ENCODE measurements at places on chromosomes 6 and 20.

- peak; percentile 61 for DNase-seq
These were observed 18.9 kb downstream of the OR2B2 start for GRCh38 chr6:27893059-27893835.

DNA sequence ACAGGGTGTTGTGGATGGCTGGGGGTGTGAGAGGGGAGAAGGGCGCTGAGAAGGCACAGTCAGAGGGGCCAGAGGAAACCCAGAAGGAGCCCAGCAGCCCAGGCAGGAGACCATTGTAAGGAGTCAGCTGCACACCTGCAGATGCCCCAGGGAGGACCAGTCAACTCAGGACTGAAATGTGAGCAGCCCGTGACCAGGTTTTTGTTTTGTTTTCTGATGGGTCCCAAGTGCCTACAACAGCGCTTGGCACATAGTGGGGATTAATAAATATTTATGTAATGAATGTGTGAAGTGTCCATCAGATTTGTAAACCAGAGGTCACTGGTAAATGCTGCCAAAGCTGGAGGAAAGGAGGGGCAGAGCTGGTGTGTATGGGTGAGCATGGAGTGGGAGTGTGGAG, 30.2 kb downstream of the TRAM2 start:
- no peak for DNase-seq

DNA sequence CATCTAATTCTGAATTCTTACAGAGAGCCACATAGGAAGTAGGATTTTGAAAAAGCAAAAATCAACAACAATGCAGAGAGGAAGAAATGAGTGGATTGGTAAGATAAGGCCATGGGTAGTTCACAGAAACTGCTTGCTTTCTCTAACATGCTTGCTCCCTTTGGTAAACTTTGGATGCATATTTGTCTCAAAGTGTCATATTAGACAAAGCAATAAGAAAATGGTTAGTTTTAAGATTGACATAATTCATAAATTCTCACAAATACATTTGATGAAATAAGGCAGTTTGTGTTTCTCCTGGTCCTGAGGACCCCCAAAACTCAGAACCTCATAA, 31.7 kb downstream of the UTRN start:
- no peak for DNase-seq

- no peak for DNase-seq
These were observed 171.4 kb upstream of the PRSS16 start for GRCh38 chr6:27076116-27076515.

DNA sequence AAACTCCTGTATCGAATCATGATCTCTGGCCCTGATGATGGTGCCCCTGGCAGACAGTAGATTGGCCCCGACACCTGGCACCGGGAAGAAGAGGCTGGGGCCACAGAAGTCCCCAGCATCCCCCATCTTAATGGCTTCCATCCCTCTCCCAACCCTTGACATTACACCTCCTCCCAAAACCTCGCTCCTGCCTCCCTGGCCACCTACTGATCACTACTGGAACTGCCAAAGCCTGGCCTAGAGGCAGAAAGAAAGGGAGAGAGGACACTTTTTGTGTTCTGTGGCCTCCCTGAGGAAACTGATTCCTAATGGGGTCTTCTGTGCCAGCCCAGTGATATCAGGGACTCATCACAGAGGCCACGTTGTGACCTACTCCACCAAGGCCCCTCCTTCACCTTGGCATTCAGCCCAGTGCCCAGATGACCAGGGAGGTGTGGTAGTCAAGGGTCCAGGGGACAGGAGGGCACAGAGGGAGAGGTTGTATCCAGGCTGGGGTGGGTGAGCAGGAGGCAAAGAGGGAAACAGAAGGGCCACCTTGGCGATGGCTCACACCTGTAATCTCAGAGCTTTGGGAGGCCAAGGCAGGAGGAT, 6.1 kb downstream of the C20orf173 start:
- DNase-seq: no peak

DNA sequence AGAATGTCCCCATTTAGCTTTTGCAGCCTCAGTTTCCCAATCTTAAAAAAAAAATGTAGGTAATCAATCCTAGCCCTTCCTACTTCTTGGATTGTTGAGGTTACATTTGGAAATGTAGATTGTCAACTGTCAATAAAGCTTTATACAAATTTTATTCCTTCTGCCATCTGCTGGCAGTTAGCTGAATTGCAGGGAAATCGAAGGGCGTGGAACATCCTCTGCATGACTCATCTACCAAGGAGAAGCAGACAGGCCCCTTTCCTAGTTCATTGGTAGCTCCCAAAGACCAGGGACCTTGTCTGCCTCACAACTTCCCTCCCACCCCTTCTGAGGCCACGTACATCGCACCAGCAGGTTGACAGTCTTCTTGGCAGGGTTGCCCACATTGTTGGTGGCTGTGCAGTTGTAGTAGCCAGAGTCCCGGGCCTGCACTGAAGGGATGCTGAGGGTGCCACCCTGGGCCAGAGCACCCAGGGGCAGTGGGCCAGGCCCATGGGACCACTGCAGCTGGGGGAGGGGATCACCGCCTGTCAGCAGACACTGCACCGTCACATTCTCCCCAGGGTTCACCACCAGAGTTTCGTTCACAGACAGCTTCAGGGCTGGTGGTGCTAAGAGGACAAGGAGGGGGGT, 43.6 kb downstream of the MDGA1 start:
- peak; percentile 13 for DNase-seq

GRCh38 chr6:56459030-56459805, 183.5 kb downstream of the DST start:
- no peak for DNase-seq

DNA sequence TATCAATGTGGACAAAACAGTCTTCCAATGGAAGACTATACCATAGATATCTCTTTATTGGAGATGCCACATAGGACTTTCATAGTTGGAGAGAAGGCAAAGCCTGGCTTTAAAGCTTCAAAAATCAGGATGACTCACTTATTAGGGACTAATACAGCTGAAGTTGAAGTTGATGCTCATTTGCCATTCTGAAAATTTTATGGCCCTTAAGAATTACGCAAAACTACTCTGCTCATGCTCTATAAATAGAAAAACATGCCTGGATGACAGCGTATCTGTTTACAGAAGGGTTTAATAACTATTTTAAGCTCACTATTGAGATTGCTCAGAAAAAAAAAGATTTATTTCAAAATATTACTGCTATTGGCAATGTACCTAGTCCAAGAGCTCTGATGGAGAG, 155.5 kb upstream of the DST start:
- no peak for DNase-seq

- no peak for DNase-seq
These were observed 353.9 kb downstream of the BCKDHB start for GRCh38 chr6:80460257-80460865.

GRCh38 chr6:15504581-15505350, 158.1 kb downstream of the DTNBP1 start:
- DNase-seq: no peak

GRCh38 chr20:26218301-26218700, 521.6 kb upstream of the ZNF337 start:
- DNase-seq: no peak

DNA sequence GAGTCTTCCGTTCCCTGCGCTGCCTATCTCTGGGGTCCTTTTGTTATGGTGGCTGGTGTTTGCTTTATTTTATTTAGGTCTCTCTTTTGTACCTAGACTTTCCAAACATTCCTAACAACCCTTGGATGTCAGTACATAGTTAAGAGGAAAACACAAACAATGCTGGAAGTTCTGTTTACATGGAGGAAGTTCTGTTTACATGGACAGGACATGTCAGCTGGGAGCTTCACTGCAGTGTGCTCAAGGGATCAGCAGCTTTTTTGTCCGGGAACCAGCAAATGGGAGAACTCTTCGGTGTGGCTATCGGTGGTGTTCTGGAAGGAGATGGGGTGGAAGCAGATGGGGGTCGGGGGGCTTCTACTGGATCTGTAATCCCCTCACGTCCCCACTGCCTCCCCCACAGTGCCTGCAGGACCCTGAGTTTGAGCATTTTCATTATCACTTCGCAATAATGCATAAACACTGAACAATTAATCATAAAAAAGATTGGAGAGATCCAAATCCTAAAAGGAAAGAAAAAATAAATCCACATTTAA, 2.7 kb downstream of the SERPINB6 start:
- no peak for DNase-seq

- no peak for DNase-seq
These were observed 75.1 kb upstream of the PTPRK start for GRCh38 chr6:128595544-128595943.

DNA sequence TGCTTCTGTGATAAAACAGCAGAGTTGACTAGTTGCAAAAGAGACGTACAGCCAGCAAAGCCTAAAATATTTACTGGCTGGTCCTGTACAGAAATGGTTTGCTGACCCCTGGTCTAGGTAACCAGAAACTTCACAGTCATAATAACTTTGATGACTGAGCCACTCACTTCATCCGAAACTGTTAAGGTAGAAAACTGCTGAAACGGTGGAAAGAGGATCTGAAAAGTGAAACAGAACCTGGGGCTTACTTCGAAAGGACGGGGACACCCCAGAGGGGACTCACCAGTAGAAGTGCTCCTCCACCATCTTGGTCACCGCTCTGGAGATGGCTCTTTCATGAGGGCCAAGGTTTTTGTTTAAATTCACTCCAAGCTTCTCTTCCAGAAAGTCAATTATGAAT, 16.4 kb downstream of the FAXC start:
- no peak for DNase-seq

GRCh38 chr6:108423982-108424705, 129.3 kb downstream of the AFG1L start:
- DNase-seq: no peak

DNA sequence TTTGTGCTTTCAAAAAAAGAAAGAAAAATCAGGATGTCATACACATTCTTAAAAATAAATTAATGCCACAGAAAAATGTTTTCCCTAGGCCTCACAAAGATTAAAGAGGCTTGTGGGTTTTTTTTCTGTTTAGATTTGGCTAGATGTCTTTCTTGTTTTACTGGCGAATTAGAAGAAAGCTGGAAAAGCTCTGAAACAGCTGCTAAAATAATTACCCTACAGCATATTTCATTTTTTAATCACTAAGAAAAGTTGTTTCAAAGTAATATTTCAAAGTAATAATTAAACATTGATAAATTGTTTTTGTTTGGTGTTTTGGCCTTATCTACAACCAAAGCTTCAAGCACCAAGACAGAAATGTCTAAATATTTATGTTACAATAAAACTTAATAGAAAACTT, 3.7 kb upstream of the ENPP1 start:
- no peak for DNase-seq

DNA sequence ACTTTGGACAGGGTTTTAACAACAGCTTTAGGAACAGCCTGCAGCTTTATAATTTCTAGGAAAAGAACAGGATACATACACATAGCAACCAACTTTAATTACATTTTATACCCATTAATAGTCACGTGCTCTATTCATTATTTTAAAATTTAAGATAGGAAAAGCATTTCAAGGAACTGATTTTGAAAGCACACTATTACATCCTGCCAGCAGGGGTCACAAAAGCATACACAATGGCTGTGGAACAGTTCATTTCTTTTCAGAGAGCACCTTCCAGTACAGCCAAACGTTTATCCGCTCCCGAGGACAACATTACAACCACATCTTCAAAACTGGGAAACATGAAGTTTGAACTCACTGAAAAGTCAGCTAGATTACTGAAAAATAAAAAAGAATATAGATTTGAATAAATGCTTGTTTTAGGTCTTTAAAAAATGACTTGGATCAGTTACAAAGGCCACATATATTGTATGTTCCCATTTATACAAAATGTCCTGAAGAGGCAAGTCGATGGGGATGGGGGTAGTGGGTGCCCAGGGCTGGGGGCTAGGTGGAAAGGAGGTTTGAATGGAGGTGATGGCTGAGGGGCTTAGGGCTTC, 104.6 kb upstream of the EXOC2 start:
- DNase-seq: no peak

DNA sequence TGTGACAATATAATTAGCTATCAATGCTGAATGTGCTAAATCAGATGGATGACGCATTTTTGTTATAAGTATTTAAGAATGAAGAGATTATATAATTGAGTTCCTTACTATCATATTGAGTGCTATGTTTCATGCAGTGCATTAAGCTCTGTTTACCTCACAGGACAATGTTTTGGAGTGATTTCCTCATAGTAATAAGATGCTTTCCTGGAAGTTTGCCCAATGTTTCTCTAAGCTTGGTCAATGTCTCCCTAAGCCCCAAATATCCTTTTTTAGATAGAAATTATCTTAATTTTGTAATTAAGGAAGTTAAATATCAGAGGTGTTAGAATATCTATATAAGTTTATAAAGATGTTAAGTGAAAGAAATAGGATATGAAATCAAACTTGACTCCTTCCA, 489.6 kb downstream of the MMUT start:
- no peak for DNase-seq

GRCh38 chr6:167541544-167541943, 216.7 kb downstream of the TTLL2 start:
- no peak for DNase-seq

DNA sequence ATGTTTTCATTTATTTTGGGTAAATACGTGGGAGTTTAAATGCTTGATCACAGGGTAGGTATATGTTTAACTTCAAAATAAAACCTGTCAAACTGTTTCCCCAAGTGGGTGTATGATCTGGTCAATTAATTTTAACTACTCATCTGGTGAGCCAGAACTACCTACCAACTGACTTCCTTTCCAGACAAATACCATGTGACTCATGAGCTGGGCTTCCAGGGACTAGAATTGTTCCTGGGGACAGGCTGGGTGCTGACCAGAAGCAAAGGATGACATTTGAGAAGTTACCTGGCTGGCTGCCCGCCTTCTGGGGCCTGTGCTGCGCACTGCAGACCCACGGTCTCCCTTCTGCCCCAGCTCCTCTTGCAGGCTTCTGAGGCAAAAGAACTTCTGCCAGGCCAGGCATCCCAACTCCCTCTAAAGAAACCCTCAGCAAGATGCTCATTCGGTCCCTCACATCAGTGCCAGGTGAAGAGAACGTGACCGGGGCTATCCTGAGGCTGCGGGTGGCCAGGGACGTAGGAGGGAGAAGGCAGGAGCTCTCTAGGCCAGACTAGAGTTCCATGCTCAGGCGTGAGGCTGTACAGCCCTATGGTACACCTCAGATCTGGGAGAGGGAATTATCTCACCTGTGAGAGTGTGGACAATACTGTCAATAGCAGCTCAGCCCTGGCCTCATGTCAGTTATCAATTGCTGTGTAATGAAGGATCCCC, 103.6 kb downstream of the JPH2 start:
- no peak for DNase-seq

DNA sequence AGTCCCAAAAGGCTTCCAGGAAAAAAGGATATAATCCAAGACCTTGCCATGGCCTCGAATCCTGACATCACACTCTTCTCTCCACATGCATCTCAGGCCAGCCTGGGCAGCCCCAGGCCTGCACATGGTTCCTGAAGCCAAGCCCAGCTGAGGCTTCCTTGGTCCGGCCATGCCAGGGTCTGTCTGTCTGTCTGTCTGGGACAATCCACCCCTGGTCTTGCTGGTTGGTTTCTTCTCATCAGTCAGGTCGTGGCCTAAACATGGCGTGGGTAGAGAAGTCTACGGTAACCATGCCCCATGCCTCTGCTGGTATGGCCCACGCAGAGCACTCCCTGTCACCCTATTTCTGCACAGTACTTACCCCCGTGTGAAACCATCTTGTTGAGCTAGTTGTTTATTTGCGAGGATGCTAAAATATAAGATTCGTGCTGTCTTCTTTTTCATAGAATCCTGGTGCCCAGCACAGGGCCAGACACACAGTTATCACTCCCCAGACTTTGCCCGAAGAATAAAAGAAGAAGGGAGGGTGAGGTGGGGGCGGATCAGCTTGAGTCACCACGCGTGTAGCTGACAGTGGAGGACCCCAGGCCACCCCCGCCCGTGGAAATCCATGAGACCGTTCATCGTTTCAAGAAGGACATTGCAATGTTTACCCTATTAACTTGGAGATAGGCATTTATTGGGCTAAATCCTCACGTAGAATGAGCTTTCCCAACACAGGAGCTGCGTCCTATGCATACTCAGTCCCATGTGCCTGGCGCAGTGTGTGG, 107.2 kb downstream of the RNASET2 start:
- no peak for DNase-seq
